SJCRH30 (cell line): ENCODE measurements at places on chromosomes 4 and X.

GRCh38 chr4:151013491-151013890 lies 1.6 kb downstream of the LRBA start:
- DNase-seq: no peak

DNA sequence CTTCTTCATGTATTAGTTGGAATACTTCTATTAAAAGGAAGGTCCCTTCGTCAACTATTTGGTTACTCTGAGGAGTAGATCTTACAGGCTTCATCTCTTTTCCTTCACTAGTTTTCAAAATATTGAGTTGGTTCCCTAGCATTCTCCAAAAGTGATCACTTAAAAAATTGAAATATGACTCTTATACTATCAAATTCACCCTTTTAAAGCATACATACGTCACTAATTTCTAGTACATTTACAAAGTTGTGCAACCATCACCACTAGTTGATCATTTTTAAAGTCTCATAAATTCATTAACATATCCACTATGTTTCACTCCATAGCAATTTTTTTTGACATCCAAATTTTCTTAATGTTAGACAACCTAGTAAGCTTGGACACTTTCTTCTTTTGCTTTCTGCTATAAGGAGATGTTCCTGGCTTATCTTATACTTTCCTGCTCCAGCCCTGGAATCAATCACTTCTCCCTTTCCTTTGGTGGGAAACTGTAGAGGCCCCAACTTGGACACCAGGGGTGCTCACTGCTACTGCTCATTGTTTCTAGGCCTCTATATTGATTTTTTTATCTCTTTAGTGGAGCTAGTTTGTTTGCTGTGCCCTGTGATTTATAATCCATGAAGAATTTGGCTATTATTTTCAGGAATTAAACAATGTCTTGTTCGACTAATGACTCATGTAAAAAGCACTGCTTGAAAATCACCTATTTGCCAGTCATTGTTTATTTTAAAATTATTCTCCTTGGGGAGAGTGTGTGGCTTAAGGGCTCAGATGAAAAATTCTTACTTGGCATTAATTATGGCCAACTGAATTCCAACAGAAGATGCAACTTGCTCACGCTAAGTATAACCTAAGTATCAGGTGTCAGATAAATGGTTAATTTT lies 4.0 kb upstream of the ZFX start:
- no peak for DNase-seq

GRCh38 chr4:29467044-29467717 lies 1253.0 kb upstream of the PCDH7 start:
- no peak for DNase-seq

GRCh38 chr4:114156371-114156770 lies 176.9 kb upstream of the ARSJ start:
- no peak for DNase-seq

GRCh38 chr4:22496165-22496813 lies 19.6 kb downstream of the ADGRA3 start:
- DNase-seq: no peak

DNA sequence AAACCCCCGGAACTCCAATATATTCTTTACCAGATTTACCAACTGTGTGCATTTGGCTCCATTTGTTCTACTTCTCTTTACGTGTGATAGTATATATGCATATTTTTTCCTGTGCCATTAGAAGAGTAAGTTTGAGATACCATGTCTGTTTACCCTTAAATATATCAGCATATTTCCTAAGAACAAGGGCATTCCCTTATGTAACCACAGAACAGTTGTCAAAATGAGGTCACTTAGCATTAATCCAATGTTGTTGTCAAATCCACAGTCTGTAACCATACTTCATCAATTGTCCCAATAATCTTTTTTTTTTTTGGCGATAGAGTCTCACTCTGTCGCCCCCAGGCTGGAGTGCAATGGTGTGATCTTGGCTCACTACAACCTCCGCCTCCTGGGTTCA lies 55.2 kb downstream of the TBC1D14 start:
- no peak for DNase-seq

- no peak for DNase-seq
These were observed 149.7 kb downstream of the RRAGB start for GRCh38 chrX:55867181-55867651.
